ENCODE measurements at places on chromosomes 11 and 22. TPM values are rescaled to one million over a fixed set of nuclear protein-coding genes. Genes with fewer than 3 reads are reported as not detected.

DNA sequence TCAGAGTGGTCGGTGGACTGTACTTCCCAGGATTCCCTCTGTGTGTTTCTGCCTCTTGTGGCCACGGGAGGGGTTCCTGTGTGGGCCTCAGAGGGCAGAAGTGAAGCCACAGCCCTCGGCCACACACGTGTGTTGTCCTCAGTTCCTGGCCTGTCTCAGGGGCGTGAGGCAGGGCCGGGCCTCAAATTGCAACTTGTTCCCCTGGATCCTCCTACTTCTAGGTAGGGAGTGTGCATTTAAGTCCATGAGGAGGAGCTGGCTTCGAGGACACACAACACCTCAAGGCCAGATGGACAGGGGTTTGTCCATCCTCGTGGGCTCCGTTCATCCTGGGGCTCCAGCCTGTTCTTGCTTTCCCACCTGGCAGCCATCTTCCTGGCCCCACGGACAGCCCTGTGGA lies 573.0 kb downstream of the TBC1D22A start:
- DNase-seq: no peak

DNA sequence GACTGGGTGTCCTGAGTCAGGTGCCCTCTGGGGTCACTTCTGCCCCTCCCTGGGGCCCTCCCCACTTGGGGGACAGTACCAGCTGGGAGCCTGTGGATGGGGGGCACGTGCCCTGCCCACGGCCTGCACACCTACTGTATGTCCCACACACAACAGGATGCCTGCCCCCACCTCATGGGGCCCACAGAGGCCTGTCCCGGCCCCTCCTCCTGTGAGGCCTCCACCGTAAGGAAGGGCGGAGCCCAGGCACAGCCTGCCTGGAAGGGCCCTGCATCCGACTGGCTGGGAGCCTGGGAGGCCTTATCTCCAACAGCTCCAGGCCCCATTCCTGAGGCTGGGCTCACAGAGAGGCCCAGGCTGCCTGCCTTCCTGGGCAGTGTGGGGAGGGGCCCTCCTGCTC lies 47.8 kb downstream of the BRSK2 start:
- no peak for DNase-seq

GRCh38 chr22:23313791-23314567 lies 133.7 kb downstream of the BCR start:
- DNase-seq: peak; percentile 56

DNA sequence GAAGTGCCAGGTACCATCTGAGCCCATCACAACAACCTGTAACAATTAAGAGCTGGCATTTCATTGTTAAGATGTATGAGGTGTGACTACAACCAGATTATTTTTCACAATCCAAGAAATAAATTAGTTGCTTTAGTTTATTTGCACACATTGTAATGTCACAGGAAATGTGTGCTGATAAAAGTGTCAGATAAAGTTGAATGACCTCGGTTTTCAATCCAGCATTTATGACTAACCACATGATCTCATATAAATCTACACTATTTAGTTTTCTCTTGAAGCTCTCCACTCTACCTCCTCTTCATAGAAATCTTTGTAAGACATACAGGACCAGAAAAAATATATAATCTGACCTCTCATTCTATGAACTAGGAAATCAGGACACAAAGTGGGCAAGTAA lies 166.2 kb downstream of the PGR start:
- no peak for DNase-seq

DNA sequence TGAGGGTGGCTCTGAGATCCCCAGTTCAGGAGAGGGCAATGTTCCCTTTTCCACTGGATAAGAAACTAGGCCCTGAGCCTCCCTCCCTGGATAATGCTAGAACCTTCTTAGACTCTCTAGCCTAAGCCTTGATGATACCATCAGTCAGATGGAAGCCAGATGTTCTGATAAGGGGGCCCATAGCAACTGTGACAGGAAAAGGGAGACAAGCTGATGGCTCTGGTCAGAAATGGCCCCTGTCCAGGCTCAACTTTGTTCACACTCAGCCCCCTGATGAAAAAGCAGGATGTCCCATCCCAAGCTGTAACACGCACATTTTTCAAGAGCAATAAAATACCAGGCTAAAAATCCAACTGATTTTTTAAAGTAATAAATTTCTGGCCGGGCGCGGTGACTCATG lies 7.2 kb upstream of the OAF start:
- no peak for DNase-seq

IGLL1 gene
- total RNA-seq: not detected

DEPDC7 gene
- 6.6 TPM for total RNA-seq

GUCY1A2 gene
- 13.2 TPM for total RNA-seq

- no peak for DNase-seq
Measured at GRCh38 chr11:27921472-27921871, 186.5 kb downstream of the KIF18A start.

GRCh38 chr22:45997077-45997776 lies 20.3 kb upstream of the WNT7B start:
- no peak for DNase-seq

GRCh38 chr22:37930270-37930951 lies 23.0 kb downstream of the C22orf23 start:
- no peak for DNase-seq

DNA sequence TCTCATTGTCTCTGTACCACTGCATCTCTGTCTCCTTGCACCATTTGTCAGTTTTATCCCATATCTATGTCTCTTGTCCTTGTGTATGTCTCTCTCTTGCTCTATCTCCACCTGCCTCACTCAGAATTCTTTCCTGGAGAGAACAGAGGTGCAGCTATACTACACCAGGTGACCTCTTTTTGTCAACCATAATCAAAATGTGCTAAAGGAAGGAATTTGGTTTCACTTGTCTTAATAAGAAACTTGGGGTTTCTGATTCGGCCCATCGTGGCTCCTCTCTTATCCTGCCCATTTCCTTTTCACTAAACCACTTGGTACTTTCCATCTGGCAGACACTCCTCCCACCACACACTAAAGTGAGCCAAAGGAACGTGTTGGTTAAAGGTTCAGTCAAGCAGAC lies 2.0 kb upstream of the C11orf42 start:
- no peak for DNase-seq

DNA sequence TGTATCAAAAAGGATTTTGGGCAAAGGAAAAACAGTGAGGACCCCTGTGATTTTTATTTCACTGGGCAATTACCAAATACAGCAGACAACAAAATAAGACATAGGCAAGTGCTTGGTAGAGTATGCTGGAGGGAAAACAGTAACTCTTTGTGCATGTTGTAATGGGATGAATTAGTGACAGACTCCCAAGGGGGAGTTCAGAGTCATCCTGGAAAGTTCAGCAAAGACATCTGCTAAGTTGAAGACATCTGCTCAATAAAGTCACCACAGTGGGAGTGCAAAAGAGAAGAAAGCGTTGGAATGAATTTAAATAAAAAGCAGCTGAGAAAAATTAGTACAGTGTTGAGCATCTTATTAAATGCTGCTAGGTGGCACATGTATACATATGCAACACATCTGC lies 378.8 kb upstream of the ISX start:
- no peak for DNase-seq

DNA sequence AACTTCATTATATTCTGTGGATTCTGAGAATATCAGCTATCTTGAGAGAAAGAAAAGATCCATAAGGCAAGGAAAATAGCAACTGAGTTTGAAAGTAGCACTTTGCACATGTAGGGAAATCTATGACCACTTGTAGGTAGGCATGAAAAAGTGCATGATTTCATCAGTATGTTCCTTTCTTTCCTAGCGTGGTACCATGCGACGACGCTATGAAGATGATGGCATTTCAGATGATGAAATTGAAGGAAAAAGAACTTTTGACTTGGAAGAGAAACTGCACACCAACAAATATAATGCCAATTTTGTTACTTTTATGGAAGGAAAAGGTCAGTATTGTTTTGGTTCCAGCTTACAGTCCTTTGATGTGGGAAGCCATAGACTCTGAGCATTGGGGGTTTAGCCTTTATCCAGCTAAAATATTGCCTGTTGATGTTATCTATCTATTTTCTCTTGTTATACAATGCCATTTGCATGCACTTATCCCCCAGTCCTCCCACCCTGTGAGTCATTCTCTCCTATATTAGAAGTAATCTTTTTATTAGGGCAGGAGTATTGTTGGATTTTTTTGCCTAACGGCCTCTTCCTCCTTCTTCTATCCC lies 60.9 kb downstream of the KDM2A start:
- DNase-seq: no peak

DNA sequence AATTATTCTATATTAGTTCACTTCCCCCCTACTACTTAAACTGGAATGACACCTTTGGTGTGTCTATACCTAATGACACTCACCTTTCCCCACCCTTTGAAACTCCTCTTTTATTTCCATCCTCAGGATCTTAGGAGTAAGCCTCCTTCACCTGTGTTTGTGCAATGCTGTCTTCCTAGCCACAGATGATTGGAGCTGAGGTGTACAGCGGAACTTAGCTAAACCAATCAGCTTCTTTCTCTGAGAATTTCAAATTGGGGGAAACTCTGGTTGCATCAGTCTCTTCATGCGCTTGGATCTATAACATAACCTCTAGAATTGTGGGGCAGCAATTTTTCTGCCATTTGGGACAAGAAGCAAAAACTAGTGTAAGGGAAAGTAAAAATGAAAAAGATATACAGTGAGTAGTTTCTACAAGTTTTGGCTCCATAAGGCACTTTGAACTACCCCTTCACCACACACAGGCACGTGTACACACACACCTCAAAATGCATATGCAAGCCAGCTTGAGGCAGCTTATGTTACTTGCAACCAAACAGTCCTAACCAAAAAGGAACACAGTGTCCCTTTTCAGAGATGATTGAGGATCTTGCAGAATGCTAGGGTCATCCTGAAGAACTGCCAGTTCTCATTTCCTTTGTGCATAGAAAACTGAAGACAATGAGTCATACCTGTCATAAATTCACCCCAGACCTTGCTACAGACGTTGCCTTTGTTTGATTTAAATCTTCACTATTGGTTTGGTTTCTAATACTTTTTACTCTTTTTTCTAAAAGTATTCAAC lies 36.0 kb upstream of the LDLRAD3 start:
- DNase-seq: no peak
